ENCODE measurements at places on chromosomes 11 and 22.

GRCh38 chr22:32900886-32901635 lies 99.6 kb downstream of the TIMP3 start:
- no peak for DNase-seq

GRCh38 chr11:120756931-120757330 lies 245.4 kb downstream of the GRIK4 start:
- no peak for DNase-seq

- peak; percentile 65 for DNase-seq
Observed at GRCh38 chr11:107898270-107898669, 30.0 kb upstream of the RAB39A start.

DNA sequence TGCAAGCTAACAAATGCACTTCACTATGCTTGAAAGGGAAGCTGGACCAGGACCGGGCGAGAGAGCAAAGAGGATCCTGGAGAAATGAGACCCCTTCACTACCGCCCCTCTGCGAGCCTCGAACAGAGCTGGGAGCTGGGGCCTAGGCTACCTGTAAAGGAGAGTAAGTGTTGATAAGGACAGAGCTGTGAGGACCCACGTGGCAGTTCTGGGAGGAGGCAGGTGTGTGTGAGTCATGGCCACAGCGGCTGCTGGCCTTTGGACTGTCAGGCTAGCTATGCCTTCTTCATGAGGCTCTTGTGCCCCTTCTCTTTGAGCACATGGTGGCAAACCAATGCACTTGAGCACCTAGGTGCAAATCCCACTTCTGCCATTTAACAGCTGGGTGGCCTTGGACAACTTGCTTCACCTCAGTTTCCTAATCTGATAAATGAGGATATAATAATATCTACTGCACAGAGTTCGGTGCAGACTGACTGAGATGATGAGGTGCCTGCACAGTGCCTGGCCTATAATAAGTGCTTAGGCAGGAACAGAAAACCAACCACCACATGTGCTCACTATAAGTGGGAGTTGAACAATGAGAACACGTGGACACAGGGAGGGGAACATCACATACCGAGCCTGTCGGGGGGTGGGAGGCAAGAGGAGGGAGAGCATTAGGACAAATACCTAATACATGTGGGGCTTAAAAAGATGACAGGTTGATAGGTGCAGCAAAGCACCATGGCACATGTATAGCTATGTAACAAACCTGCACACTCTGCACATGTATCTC lies 35.3 kb upstream of the KCNJ11 start:
- no peak for DNase-seq

DNA sequence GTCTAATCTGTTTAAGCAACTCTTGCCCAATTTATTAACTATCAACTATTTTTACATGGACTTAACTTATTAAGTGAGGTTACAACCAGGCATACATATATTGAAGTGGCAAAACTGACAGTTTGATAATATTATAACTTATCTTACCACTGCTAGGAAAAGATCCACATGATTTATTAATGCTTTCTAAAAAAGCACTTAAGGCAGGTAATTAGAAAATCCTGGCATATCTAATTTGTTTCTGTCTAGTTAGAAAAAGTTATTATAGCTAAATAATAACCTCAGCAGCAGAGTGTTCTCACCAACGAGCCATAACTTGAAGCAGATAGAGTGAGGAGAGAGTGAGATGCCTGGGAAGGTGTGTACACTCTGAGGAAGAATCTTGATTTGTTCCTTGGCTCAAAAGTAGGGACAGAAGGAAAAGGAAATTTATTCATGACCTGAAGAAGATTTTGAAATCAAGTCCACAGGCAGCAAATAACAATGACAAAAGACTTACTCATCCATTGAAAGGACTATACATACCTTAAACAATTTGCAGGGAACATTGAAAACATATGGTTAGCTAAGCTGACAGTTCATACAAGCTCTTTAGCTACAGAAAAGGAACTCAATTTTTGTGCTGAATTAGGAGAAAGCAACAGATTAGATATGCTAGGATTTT lies 7.1 kb upstream of the MUC15 start:
- DNase-seq = peak; percentile 93

DNA sequence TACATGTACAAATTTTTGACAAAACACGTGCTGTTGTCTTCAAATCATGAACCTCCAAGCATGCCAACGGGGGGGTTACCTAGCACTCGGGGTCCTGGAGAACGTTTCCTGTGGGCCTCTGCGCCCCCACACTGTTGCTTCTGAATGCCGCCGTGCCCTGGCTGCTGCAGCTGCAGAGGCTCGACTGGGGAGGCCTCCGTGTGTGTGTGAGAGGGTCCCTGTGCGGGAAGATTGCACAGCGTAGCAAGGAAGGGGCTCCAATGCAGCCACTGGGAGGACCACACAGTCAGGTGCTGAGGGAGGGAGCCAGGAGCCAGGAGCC lies 1322.2 kb downstream of the TBC1D22A start:
- DNase-seq = no peak

DNA sequence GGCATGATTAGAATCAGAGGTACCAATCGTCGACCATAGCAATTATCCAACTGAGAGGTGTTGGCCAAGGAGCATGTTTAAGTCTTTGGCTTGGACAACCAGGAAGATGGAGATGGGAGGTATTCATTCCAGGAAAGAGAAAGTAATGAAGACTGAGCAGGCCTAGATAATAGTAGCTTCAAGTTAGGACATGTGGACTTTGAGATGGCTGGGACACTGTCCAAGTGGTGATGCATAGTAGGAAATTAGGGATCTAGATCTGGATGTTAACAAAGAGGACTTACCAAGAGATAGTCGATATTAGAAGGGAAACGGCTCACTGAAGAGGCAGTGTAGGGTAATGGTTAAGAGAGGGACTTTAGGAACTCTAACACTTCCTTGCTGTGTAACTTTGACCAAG lies 266.7 kb downstream of the FAM76B start:
- DNase-seq = peak; percentile 81

Measured in fibroblast of mammary gland (primary cell).